HFFc6 (cell line): ENCODE measurements at places on chromosomes 7 and 10.

- DNase-seq, result no peak
Measured at GRCh38 chr10:131553581-131553980, 242.1 kb upstream of the TCERG1L start.

DNA sequence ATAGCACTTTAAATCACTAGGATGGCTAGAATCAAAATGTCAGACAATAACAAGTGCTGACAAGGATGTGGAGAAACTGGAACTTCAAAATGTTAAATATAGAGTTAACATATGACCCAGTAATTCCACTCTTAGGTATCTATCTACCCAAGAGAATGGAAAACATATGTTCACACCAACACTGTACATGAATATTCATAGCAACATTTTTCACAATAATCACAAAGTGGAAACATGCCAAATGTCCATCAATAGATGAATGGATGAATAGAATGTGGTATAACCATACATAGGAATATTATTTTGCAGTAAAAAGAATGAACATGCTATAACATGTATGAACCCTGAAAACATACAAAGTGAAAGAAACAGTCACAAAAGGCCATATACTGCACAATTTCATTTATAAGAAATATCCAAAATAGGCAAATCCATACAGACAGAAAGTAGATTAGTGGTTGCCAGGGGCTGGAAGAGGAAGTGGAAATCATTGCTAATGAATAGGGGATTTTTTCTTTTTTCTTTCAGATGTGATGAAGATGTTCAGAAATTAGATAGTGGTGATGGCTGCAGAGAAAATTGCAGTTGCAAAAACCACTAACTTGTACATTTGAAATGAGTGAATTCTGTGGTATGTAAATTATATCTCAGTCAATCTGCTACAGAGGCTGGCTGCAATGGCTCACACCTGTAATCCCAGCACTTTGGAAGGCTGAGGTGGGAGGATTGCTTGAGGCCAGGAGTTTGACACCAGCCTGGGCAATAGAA, 93.0 kb downstream of the CPVL start:
- no peak for DNase-seq

DNA sequence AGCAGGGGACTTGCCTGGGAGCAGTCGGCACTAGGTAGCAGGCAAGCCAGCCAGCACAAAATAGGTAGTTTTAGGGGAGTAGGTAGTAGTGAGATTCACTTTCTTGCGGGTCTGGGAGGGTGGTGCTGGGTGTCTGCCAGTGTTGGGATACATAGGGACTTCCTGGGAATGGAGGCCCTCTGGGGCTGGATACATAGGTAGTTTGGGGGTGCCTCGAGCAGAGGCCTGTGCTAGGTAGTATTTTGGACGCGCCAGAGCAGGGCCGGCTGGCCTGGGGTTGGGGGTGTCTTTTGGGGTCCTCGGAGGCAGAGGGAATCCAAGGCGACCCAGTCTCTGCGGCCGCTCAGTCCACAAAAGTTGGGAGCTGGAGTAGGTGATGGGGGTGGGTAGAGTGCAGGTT, 2.0 kb upstream of the HOXA3 start:
- no peak for DNase-seq

DNA sequence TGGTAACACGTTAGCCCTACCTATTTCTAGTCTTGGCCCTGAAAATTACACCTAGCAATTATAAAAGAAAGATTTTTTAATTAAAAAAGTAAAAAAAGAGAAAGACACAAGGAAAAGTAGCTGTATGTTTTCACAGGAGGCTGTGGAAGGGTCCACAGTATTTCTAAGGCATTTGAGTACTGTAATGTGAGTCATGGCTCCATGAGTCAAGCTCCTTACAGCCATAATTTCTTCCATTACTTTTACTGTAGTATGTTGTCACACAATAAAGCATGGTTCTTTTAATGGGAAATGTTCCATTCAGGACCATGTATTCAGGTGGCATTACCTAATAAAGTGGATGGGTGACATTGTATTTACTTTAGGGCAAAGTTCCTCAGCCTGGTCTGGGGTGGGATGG, 113.4 kb downstream of the GPR37 start:
- no peak for DNase-seq

DNA sequence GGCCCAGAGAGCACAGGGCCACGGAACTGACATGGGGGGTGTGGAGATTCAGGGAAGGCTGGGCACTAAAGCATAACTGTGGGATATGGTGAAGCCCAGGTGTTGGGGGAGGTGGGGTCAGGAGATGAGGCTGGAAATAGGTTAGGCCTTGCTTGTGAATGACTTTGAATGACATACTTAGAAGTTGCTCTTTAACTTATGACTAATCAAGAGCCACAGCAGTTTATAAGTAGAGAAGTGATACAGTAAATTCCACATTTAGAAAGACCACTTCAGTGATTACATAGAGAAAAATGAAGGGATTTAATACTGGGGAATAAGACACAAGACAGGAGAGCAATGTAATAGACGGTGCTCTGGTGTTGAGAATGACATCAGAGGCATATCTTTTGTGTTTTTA, 120.8 kb upstream of the SEC61G start:
- DNase-seq, result no peak

DNA sequence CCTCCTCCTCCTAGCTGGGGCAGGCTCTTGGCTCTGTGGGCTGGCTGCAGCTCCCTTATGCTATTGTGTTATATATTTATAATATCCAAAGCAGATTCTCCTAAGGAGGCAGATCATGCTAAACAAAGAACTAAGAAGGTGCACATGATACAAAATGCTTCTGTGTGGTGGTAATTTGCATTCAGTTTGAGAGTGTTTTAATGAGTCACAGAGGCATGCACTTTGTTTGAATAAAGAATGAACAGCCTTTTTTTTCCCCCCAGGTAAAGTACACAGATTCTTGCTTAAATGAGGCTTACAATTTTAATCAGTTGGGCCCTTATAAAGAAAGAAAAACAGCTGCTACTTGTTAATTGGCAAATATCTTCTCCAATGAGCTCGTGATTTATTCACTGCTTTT, 95.0 kb downstream of the FANK1 start:
- no peak for DNase-seq

- DNase-seq, result no peak
Measured at GRCh38 chr10:89785095-89785494, 83.7 kb downstream of the KIF20B start.

DNA sequence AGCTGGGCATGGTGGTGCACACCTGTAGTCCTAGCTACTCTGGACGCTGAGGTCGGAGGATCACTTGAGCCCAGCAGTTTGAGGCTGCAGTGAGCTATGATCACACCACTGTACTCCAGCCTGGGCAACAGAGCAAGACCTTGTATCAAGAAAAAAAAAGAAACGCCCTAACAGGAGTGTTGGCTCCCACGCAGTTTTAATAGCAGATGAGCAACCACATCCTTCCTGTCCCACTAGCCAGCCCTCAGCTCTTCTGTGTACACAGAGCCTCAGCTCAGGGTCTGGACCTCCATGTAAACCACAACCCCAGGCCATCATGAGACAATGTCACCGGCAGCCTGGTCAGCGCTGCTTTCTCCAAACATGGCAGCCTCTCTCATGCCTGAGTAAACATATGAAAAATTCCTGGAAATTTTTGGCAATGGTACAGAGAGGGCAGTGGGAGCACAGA, 108.2 kb downstream of the PIP4K2A start:
- peak; percentile 35 for DNase-seq

DNA sequence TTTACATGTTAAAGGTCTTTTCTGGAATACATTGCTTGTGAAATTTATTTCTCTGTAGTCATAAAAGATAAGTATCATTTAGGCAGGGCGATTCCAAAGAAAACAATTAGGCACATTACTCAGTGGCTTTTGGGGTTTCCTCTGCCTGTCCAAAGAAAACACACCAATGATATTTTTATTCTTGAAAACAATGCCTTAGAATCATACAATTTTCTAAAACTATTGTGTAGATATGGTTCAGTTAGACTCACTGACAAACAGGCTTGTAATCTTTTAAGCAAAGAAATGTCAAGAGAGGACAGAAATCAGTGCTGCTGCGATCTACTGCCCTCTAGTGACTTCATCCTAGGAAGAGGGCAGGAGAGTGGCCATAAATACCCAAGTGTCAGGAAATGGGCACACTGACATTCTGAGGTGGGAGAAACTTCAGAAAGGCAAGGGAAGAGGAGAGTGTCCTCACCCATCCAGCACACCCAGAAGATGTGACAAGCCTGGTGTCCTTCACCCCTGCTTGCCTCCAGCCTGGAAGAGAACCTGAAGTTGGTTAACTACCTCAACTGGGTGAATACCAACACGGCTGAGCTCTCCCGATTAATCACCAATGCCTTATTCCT, 120.5 kb downstream of the GALNT11 start:
- DNase-seq, result peak; percentile 88

DNA sequence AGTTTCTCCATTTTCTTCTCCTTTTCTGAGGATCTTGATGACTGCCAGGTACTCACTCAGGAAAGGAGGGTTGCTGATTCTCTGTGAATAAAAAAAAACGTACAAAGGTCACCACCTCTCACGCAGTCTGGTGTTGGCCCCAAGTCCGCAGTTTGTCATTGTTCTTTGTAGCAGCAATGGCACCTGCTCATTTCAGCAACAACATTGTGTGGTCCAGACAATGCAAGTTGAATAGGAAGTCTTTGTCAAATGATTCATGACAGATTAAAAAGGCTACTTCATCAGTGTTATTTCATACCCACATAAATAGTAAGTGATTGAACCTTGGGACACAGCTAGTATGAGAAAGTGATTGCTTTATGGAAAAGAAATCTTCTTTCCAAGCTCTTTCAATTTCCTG, 653.5 kb upstream of the MGMT start:
- no peak for DNase-seq

DNA sequence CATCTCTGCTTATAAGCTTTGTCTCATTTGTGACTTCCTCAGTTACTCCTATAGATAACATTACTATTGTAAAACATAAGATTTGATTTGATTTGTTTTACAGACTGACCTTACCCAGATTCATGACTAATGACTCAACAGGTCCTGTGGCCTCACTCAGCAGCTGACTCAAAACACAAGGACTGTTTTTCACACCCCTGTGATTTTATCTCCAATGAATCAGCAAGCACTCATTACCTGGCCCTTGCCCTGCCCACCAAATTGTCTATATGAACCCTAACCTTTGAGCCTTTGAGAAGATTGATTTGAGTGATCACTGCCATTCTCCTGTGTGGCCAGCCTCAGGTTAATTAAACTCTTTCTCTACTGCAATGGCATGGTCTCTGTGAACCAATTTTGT, 1064.6 kb upstream of the LRRTM3 start:
- DNase-seq, result no peak

DNA sequence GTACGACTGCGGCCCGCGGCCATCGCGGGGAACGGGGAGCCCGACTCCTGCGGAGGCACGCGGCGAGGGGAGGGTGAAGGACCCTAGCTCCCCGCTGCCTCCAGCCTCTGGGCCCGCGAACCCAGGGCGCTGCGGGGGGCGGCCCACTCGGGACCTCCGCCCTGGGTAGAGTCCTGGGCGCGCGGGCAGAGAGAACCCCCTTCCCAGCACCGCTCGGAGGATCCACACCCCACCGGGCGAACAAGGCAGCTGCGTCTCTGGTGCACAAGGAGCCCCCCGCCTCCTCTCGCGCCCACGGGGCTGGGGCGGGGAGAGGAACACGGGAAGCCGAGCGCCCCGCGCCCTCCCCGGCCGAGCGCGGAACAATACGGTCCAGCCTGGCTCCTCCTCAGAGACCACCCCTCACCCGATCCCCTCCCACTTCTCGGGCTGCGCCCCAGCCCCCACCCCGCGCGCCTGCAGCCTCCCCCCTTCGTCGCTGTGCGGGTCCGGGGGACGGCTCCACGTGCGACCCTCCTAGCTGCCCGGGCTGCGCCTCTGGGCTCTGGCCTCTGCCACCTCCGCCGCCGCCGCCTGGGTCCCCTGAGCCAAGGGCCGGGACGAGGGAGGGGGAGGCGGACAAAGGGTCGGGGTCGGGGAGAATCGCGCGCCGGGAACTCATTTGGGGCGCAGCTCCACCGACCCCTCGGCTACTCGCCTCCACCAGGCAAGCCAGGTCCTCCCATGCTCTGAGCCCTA, at the start of gene WDR86:
WDR86 (minus strand) TSS at position 372 of the 738 bp plus-strand sequence. CDS start 449 bp downstream, outside the sequence.
- no peak for DNase-seq

- no peak for DNase-seq
Measured at GRCh38 chr10:65346466-65346865, 1579.4 kb upstream of the LRRTM3 start.

- no peak for DNase-seq
Measured at GRCh38 chr10:31590023-31590800, 271.2 kb downstream of the ZEB1 start.

GRCh38 chr10:90912174-90912573, 8.7 kb downstream of the ANKRD1 start:
- no peak for DNase-seq

DNA sequence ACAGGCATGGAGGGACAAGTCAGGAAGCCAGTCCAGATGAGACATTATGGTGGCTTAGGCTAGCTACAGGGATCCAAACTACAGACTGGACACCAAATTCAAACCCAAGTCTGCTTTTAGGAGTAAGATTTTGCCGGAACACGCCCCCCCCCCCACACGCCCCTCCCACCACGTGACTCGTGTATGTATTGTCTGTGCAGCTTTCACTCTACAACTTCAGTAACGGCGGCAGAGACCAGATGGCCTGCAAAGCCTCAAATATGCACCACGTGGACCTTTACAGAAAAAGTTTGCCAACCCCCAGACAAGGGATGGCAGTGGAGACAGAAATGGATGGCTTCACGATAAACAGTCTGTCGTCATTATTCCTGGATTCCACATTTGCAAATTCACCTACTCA, 14.5 kb downstream of the HIPK2 start:
- DNase-seq, result no peak

DNA sequence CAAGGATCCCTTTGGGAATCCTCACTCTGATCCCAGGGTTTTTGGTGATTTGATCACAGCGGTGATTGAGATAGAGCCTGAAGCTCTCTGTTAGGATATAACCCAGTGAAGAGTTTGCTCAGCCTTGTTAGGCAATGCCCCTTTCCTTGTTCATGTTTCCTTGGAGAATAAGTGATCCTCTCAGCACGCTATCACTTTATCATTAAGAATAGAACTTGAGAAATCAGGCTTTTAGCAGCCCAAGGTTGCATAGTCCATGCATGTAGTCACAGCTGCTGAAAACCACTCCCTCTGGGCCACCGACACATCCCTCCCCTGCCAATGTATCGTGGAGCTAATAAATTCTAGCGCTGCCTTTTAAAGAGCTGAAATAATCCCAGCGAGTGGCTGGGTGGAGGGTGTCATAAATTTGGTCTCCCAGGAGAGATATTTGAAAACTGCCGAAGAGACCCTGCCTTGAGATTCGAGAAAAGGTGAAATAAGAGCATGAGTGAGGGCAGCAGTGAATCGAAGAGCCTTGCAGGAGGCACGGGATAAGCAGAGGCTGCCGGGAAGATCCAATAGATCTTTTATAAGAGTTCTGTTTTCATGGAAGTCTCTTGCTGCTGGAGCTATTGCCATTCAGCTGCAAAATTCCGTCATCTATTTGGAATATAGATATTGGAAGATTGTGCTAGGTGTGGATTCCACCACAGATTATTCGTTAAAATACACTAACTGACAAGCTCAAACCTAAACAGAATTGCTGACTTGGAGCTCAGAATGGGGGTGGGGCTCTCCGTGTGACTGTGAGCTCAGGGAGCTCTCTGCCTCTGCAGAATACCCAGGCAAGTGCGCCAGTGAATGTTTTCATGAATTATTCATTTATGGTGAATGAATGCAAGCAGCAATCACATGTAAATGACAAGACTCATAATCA, 249.8 kb downstream of the TRIL start:
- DNase-seq, result no peak

GRCh38 chr10:114575417-114576131, 82.5 kb downstream of the ABLIM1 start:
- no peak for DNase-seq

- DNase-seq, result no peak
Measured at GRCh38 chr7:18202315-18203045, 174.8 kb upstream of the PRPS1L1 start.
